ENCODE measurements at places on chromosomes 13 and 19.

- no peak for DNase-seq
These were observed 23.2 kb downstream of the SUGP1 start for GRCh38 chr19:19296953-19297689.

DNA sequence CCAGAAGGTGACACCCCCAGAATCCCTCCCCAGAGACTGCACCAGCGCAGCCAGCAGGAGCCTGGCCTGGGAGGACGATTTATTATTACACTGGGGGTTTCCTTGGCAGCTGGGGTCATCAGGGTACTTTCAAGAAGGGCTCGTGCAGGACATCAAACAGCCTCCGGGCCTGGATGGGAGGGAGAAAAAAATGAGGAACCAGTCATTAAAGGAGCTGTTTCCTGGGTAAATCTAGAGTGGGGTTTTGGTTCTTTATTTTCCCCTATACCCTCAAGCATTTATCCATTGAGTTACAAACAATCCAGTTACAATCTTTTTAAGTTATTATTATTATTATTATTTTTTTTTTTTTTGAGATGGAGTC is 3.1 kb downstream of the POLR1G start:
- no peak for DNase-seq

DNA sequence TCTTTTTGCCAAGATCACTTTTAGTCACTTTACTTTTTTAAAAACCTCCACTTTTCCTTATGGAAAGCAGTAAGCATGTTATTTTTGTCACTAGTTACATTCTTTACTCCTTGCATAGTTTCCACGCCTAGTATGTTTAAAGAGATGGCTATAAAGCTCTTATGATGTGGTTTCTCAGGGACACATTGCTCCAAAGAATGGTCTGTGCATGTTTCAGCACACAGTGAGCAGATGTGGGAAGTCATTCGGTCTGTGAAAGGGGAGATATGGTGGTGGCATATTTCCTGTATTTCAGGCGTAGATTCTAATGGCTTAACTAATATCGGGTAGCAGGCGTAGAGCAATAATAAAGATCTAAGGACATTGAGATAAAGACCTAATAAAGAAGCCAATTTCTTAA is 180.7 kb downstream of the SLITRK6 start:
- no peak for DNase-seq

- DNase-seq, result no peak
These were observed 62.3 kb upstream of the PARP4 start for GRCh38 chr13:24574847-24575246.

GRCh38 chr13:108948251-108948671 is 318.9 kb downstream of the MYO16 start:
- DNase-seq, result no peak

DNA sequence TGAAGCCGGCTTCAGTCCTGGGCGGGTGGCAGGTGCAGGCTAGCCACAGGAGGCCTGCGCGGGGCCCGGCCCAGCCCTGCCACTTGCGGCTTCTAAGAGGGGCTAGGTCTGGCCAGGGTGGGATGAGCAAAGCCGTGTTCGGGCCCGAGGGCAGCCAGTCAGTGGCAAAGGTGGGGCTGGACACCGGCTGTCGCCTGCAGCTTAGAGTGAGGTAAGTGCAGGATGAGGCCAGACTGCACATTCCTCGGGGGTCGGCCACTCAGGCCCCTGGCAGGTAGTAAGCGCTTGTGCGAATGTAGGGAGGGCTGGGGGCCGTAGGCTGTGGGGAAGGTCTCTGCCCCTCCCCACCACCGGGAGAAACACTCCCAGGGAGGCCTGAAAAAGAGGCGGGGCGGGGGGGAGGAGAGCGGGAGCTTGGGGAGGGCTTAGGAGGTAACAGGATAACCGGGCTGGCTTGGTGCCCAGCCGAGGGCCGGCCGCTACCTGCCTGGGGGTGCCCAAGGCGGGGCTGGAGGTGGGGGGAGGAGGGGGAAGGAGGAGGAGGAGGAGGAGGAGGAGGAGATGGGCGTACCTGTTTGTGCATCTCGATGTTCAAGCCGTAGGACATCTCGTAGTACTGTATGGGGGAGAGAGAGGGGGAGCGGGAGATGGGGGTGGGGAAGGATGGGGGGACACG is 6.4 kb downstream of the TLE5 start:
- DNase-seq, result no peak

GRCh38 chr19:19406878-19407632 is 1.6 kb downstream of the GATAD2A start:
- no peak for DNase-seq

GRCh38 chr19:54391589-54392061 is 23.6 kb upstream of the TTYH1 start:
- DNase-seq, result no peak

- no peak for DNase-seq
These were observed 117.8 kb downstream of the IRS2 start for GRCh38 chr13:109668433-109669233.

DNA sequence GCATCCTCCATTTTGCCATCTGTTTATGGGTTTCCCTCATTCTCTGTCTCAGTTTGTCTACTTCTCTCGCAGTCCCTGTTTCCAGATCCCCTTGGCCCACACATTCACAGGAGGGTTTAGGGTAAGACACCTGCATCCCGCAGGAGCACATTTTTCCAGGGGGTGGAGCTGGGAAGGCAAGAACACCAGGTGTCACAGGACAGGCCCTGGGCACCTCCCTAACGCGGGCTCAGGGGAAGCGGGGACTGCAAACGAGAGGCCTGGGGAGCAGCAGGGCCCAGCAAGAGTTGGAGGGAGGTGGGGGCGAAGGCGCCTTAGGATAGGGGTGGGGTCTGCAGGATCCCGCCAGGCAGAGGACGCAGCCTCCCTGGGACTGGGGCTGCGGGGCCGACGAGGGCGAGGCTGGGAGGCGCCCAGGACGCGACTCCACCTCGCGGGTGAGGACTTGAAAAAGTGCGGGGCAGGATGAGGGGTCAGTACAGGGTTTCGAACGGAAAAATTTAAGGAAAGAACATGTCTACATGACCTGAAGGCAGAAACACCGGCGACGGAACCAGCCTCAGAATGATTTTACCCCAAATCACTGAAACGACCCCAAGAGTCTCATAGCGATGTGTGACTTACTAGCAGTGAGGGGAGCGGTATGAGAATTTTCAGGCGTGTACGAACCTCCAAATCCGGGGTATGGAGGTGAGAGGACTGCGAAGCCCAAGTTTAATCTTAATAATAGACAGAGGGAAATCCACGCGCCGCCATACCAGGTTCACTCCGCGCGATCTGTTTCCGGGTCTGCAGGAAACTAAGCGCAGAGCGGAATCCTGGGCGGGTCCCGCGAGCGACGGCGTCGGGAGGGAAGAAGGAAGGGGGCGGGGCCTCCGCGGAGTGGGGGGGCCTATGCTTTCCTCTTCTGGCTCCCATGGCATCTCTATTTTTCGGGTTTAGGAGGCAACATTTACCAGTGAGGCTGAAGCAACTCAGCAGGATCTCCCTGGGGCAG is 7.1 kb upstream of the ERVV-2 start:
- no peak for DNase-seq

DNA sequence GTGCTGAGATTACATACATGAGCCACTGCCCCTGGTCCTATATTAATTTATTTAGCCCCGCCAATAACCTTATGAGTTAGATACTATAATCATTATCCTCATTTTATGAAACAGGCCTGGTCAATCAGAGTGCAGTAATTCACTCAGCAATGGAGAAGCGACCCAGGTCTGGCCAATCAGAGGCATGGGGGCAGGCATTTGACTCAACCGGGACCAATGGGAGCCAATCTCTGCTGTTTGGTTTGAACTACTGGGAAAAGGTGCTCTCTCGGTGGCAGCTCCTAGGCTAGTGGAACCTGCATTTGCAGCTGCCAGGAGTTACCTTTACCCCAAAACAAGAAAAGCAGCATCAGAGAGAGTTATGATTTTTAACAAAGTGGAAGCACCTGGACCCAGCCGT is 6.6 kb downstream of the SIRT2 start:
- DNase-seq, result no peak

GRCh38 chr13:91934354-91934753 is 535.9 kb downstream of the GPC5 start:
- DNase-seq, result no peak

- no peak for DNase-seq
These were observed 8.8 kb downstream of the GPC6 start for GRCh38 chr13:93235258-93236015.

- DNase-seq, result no peak
These were observed 6.3 kb downstream of the SLC17A7 start for GRCh38 chr19:49434907-49435583.

- no peak for DNase-seq
These were observed 511.9 kb upstream of the HTR2A start for GRCh38 chr13:47408546-47409319.

GRCh38 chr19:36686365-36687213 is 823 bp upstream of the ZNF567 start:
- DNase-seq, result no peak

DNA sequence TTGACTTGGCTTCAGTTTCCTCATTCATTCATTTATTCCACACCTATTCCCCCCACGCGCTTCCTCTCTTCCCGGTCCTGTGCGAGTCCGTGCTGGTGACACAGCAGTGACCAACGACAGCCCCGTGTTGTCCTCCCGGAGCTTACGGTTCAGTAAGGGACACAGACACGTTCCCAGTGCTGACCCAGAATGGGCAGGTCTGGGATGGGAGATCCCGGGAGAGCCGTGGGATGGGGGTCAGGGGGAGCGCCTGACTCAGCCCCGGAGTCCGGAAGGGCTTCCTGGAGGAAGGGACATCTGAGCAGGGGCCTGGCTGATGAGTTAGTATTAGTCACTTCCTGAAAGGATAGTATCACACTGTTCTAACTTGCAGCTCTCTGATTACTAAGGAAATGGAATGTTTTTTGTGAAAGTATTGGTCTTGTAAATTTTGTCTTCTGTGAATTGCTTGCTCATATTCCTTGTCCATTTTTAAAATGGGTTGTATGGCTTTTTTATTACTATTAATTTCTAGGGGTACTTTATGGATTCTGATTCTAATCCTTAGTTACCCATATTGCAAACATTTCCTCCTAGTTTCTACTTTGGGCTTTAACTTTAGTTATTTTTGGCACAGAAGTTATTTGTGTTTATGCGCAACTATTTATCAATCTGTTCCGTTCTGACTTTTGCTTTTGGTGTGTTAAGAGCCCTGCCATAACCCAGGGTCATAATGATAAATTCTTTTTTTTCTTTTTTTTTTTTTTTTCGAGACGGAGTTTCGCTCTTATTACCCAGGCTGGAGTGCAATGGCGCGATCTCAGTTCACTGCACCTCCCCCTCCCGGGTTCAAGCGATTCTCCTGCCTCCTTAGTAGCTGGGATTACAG is 708 bp upstream of the ERCC1 start:
- DNase-seq, result no peak

DNA sequence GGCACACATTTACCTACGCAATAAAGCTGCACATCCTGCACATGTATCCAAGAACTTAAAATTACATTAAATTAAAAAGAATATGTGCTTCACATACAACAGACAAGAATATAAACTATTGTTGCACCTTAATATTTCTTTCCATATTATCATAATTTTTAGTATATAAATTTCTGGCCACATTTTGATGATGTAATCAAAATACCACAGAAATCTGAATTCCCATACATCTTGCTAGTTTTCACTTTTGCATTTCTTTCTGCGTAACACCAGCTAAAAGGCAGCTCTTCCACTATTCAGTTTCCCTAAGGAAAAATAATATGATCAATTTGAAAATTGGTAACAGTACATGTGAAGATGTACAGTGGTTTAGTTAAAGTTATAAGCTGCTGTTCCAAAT is 42.6 kb downstream of the FGF14 start:
- DNase-seq, result no peak

DNA sequence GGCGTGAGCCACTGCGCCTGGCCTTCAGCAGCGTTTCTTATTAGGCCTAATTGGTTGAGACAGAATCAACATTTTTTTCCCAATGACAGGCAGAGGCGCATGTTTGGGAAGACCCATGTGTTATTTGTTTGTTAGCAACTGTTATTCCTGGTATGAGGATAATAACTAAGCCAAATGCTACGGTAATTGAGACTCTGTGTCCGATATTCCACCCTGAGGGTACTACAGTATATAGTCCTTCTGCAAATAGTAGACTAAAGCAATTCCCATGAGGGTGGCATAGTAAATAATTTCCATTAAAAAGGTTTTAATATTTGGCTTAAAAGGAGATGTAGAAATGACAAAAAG is 18.4 kb upstream of the CCL25 start:
- no peak for DNase-seq

DNA sequence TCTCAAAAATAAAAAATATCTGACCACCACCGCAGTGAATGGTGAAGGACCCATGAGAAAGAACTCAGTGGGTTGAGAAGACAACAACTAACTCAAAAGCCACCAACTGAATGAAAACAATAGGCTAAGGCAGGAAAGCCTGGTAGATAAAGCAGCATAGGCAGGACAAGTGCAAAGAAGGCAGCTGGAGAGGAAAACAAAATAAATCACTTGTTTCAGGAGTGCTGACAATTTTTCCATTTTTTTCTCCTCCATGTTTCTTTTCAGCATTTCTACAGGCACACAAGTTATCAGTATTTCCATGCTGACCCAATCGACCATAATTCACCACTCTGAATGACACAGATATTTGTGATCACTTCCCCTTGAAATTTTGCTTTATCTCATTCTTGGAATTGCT is 597.8 kb downstream of the LIG4 start:
- no peak for DNase-seq

DNA sequence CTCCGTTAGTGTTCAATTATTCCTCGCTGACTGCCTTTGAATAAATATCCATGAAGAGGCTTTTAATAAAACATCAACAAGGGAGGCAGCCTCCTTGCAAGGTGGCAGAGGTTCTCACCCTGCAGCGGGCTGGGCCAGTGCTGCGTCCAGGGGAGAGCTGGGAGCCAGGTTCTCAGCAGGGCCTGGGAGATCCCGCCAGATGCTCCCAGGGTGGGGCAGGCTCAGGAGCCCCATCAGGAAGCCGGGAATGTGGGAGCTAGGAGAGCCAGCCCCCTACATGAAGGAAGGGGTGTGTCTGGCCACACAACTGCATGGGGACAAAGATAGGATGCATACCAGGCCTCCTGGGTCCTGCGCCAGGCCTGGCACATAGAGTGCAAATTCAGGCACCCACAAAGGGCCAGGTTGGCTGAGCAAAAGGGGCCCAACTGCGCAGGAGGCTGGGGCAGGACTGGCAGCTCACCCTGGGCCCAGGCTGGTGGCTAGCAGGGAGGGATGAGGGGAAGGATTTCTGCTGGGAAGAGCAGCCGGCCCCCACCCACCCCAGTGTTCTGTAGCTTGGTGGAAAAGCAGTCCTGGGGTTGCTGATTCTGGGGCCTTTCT is 22.8 kb downstream of the VSTM2B start:
- DNase-seq, result no peak

- no peak for DNase-seq
These were observed 12.9 kb upstream of the TLE2 start for GRCh38 chr19:3041761-3042620.

- no peak for DNase-seq
These were observed 20.9 kb downstream of the MLLT1 start for GRCh38 chr19:6258812-6259311.

DNA sequence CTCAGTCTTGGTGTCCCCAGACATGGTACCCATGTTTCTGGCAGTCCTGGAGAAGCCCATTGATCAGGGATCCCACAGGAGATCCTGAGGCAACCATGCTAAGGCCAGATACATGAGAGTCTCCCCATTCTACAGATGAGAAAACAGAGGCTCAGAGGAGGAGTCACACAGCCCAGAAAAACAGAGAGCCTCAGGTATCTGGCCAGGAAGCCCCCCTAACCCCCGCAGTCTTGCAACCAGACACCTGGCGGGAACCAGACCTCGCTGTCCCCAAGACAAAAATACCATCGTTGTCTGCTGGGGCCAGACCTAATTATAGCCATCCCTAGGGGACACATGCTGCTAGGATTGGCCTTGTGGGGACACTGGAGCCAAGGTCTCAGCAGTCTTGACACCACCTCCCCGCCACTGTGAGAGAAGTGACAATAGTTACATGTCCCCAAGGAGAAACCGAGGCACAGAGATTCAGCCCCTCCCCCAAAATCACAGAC is 1.6 kb upstream of the PDE4C start:
- no peak for DNase-seq

Data from stimulated activated CD4-positive, alpha-beta T cell treated with anti-CD3 and anti-CD28 coated beads, Interleukin-1b, Interleukin-23, amount 100 ng/mL, for 4 hours (primary cell).